NCI-H1694 (cell line): ENCODE measurements at places on chromosomes 1 and 21.

DNA sequence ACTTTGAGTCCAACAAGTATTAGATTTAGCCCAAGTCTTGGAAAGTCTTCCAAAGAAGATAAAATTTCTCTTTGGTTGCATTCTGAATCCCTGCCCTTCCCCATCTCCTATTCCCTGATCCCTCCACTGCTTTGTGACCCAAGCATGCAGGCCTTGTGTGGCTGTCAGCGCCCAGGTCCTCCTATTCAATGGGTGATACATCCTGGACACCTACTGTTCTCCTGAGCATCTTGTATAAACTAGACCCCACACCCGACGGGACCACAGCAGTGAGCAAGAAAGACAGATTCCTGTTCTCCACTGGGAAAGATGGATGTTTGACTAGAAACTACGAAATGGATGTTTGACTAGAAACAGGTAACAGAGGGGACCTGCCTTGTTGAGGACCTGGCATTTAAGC is 136.6 kb downstream of the KIF26B start:
- no peak for DNase-seq

DNA sequence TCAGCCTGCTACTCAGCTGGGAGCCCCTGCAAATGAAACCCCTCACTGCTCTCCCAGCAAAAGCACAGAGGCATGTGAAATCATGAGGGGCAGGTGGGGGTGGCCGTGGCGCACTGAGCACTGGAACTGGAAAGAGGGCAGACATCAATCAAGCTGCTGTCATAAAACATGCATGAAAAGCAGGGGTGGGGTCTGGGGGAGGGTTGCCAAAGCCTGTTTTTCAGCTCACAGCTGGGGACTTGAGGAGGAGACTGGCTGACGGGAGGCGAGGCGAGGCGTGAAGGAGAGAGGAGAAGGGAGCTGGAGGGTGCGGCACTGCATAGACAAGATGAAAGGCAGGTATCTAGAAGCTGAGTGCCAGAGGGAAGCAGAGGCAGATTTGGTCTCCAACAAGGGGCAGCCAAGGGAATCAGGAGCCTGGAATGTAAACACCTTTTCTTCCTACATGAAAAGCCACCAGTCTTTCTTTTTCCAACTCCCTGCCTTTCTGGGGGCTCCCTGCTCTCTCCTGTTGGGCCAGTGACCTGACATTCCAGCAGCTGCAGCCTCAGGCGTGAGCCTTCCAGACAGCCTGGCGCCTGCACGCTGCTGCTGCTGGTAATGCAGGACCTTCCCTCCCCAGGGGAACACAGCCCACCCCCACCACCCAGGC is 87.0 kb downstream of the NMNAT2 start:
- DNase-seq, result peak; percentile 31

GRCh38 chr1:98197356-98197755 is 276.5 kb upstream of the DPYD start:
- no peak for DNase-seq

DNA sequence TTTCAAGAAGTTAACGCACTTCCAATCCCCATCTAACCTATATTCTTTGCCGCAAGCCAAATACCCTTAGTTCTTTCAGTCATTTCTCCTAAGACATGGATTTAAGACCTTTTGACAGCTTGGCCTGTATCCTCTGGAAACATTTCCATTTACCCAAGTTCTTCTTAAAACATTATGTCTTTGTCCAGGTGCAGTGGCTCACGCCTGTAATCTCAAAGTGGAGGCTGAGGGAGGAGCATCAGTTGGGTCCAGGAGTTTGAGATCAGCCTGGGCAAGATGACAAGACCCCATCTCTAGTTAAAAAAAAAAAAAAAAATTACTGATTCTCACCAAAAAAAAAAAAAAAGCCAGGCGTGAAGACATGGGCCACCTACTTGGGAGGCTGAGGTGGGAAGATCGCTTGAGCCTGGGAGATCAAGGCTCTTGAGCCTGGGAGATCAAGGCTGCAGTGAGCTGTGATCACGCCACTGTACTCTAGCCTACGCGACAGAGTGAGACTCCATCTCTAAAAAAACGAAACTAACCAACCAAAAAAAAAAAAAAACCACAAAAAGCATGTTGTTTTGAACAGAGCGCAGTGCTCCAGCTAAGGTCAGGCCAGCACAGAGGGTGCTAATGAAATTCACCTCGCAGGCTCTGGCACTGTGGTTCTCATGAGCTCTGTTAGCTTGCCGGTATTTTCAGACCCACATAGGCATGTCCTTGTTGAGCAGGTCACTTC is 36.0 kb downstream of the NUAK2 start:
- no peak for DNase-seq

DNA sequence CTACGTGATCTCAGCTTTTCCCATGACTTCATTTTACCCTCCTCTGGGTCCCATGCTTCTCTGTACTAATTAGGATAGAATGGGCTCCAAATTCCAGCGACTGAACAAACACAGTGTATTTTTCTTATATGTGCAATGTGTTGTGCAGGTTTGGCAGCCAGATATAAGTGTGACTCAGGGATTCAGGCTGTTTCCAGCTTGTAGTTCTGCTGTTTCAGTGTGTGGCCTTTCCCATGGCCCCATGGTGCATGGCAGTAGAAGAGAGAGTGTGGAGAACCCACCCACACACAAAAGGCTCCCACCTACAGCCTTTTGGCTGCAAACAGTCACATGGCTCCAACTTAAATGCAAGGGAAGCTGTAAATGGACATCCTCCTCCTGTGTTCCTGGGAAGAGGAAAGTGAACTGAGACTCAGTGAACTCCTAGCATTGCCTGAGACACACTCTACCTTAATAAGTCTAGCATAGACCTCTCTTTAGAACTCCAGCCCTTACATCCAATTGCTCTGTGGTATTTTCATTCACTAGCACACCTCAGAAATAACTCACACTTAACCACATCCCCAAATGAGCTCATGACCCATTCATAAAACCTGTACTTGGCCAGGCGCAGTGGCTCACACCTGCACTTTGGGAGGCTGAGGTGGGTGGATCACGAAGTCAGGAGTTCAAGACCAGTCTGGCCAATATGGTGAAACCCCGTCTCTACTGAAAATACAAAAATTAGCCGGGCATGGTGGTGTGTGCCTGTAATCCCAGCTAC is 58.7 kb downstream of the KIAA0040 start:
- DNase-seq, result no peak

DNA sequence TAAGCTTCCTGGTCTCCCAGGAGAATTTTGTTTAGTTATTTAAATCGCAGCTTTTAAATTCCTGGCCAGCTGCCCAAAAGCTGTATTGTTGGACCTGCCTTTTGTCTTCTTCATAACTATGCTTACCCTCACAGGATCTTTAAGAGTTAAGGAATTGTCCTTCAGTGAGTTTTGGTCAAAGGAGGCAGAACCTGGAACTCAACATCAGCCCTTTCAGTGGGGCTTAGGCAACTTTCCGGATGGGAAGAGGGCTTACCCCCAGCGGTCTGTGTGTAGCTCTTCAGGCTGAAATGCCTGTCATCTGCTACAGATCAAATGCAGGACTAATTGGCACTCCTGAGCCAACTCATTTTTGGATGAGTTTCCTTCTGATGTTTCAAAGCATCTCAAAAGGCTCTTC is 402.6 kb downstream of the SIPA1L2 start:
- DNase-seq, result peak; percentile 73

DNA sequence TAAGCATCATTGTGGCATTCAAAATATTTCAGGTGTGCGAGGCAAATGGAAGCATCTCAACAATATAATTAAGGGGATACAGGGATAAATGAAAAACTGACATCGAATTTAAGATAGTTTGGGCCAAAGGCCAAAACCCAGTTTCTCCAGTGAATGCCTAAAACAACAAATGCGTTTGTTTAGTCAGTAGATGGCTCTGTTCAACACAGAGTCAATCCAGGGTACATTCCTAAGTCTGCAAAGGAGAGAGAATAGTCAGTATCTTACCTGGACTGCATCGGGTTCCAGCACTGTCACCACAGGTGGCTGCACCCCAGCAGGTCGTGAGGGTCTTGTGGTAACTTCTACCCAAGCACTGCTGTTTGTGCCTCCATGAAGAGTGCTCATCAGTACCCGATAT is 321.1 kb downstream of the KCTD3 start:
- DNase-seq, result peak; percentile 14

DNA sequence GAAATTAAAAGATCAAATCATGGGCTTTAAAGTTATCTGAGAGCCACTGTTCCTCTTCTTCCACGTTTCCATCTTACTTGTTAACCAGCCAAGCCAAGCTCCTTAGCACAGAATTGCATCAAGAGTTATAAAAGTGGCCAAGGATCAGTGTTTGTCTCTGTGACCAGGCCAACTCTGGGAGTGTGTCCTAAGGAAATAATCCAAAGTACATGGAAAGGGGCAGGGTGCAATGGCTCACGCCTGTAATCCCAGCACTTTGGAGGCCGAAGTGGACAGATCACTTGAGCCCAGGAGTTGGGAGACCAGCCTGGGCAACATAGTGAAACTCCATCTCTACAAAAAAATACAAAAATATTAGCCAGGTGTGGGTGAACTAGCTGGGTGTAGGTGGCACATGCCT is 10.0 kb upstream of the MPZL1 start:
- no peak for DNase-seq

DNA sequence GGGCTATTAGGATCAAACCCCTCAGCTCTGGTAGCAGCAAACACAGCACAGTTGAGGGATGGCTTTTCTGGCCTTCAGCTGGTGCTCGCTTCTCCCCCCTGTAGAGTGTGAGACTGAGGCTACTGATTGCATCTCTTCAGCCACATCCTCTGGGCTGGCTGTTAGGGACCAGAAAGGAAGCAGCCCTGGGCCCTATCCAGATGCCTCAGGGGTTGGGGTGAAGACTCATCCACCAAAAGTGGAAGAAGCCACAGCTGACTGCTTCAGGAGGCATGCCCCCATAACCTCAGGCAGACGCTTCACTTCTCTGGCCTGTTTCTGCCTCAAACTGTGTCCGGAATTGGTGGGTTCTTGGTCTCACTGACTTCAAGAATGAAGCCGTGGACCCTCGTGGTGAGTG is 6.2 kb upstream of the TMEM200B start:
- no peak for DNase-seq

GRCh38 chr21:41142051-41142795 is 25.7 kb upstream of the BACE2 start:
- peak; percentile 35 for DNase-seq

DNA sequence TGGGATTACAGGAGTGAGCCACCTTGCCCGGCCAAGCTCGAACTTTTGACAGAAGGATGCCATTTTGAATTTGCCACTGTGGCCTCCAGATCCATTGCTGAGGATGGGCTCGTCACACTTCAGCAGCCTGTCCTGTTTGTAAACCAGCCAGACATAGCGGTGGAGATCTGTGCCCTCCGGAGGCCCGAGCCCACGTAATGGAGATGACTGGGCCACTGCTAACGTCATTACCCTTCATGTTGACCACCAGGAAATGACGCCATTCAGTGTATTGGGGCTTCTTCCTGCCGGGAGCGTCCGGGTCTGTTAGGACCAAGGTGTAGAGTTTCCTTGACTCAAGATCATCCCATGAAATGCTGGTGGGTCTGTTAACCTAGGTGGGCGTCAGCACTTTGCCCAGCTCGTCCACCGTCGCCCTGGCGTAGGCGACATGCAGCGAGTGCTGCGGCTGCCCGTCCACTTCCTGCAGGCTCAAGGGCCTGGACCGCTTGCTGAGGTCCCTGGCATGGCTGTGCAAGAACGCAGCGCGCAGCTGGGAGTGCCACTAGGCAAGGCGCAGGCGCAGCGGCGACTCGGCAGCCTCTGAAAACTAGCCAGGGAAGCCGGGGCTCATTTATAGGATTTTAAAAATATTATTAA is 40.8 kb downstream of the PTPRC start:
- DNase-seq, result no peak

- no peak for DNase-seq
Observed at GRCh38 chr1:22677931-22678896, 25.2 kb downstream of the C1QB start.

DNA sequence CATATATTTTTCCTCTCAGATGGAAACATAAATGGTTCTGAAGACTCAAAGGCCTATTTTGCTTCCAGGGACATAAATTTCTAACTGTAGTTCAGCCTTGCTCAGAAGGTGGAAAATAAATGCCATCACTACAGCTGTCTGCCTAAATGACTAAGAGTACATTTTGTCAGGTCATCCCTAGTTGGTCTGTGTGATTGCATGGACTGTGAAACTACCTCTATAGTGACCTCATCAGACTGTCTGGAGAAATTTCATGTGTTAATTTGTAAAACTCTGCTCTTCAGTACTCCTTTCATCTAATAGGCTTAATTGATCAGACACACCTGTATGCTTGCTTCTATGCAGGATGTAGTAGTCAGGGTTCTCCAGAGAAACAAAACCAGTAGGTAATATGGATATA is 886.9 kb downstream of the AMY1C start:
- DNase-seq, result no peak

DNA sequence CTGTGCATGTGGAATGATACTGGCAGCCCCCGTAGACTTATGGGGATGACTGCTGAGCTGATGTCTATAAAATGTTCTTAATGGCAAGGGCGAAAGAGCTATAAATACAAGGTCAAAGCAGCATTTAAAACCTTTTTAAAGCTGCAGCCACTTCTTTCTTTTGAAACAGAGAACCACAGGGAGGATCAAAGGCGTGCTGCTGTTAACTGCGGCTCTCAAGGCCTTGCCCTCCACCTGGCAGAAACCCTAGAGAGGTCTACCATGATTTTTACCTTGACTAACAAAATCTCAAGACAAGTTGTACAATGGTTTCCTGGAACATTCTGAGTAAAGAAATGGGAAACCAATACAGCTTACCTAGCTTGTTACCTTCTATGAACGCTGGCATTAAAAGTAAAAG is 89.7 kb downstream of the SLC45A1 start:
- DNase-seq, result no peak

- DNase-seq, result no peak
Observed at GRCh38 chr1:183936009-183936408, 101.5 kb downstream of the COLGALT2 start.

DNA sequence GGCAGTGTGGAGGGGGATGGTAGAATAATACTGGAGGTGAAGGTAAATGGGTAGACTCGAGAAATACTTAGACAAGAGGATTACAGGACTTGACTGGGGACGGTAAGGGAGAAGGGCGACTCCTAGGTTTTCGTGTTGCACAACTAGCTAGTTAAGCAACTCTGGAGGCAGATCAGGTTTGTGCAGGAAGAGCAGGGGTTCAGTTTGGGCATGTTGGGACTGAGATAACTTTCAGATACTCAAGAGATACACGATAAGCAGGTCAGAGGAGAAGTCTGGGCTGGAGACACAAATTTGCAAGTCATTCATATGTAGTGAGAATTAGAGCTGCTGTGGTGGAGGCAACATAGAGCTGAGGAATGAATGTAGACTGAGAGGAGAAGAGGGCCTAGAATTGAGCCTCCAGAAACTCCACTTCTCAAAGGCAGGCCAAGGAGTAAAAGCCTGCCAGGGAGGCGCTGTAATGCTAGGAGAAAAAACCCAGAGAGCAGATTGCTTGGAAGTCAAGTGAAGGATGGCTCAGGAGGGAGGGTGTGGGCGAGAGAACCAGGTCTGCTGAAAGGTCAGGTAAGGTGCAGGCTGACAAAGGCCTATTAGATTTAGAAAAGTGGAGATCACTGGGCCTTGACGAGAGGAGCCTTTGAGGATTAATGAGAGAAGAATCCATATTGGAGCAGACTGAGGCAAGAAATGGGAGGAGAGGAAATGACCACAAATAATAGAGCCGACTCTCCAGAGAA is 20.8 kb downstream of the MAB21L3 start:
- DNase-seq, result no peak

GRCh38 chr21:14080764-14081096 is 130.0 kb downstream of the LIPI start:
- DNase-seq, result no peak
